ENCODE measurements at places on chromosomes 13 and 19.

DNA sequence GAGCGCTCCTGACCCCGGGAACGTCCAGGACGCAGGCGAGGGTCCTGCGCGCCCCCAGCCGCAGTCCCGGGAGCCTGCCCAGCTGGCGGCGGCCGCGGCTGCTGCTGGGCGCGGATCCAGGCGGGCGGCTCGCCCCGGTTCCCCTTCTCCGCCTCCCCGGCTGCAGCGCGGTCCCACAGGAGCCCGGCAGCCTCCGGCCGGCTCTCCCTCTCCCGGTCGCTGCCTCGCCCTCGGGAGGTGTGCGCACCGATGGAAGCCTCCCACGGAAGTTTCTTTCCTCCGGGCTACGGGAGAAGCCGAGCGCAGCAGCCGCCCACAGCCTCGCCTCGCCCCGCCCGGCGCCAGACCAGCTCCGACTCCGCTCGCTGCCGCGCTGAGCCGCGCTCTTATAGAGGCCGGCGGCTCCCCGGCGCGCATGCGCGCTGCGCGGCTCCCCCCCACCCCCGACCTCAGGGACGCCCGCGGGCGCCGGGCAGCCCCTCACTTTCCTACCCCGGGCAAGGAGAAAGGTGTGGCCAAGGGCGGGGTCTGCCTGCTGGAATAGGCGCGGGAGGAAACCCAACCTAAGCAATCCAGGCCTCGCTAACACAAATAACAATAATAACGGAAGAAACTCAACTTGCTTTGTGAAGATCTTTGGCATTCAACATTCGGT lies at the start of gene SHISA2:
Gene SHISA2 (minus strand): TSS at position 360 of the 655 bp plus-strand sequence. CDS start 1,041 bp downstream, outside the sequence.
- no peak for DNase-seq

- no peak for DNase-seq
Observed at GRCh38 chr19:5698635-5699422, 8.7 kb downstream of the RPL36 start.

DNA sequence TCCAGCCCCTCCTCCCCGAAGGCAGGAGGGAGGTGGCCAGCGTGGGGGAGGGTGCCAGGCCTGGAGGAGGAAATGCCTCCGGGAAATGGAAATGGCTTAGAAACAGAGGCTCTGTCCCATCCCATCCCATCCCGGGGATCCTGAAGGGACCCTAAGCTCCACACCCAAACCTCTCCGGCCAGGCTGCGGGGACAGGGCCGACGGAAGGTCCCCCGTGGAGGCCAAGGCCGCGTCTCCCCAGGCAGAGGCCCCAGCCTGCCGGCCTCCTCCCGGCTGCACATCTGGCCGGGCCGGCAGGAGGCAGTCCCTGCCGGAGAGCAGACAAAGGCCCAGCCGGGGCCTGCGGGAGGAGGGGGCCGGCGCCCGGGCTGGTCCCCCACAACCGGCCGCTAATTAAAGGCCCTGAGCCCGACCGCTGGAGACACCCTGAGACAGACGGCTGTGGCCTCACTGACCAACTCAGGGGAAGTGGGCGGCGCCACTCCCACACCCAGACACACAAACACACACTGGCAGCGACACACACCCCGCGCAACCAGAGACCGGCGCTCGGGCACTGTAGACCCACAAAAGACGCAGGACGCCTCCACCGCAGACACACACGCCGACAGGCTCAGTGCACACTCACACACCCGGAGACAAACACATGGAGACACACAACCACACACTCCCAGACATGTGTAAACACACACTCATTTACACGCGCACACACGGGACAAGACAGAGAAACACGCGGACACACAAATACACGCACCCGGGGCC lies 1.1 kb downstream of the ADAMTS10 start:
- DNase-seq, result no peak

GRCh38 chr13:55653497-55653896 lies 1487.2 kb upstream of the PRR20A start:
- DNase-seq, result no peak

DNA sequence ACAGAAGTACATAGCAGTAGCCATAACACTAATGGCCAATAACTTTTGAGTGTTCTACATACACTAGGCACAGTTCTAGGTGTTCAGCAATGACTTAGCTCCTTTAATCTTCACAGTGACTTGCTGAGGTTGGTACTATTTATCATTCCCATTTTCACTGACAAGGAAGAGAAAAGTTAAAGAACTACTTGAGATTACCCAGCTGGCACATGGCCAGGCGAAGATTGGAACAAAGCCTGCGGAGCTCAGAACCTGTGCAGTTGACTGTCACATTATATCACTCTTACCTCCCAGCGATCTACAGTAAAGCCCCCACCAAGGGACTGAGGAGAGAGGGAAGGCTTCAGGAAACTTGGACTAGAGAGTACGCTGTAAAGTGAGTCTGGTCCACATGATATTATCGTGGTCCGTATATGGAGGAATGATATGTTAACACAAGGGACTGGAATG lies 42.4 kb upstream of the WDFY2 start:
- DNase-seq, result no peak

DNA sequence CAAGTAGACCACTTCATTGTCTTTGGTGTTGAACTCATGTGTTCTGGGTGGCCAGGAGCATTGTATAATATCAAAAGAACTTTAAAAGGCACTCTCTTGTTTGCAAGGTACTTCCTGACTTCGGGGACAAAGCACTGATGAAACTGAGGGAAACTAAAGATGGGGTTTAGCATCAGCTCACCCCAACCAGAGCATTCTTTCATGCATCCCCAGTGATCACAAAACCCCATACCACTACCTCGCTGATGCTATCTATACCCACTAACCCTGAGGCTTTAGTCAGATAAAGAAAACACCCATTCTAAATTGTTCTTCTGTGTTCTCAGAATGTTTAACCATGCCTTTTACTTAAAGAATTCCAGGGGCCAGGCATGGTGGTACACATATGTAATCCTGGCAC lies 94.5 kb upstream of the DOCK9 start:
- DNase-seq, result no peak

- no peak for DNase-seq
Observed at GRCh38 chr13:35714121-35714520, 237.6 kb upstream of the MAB21L1 start.

DNA sequence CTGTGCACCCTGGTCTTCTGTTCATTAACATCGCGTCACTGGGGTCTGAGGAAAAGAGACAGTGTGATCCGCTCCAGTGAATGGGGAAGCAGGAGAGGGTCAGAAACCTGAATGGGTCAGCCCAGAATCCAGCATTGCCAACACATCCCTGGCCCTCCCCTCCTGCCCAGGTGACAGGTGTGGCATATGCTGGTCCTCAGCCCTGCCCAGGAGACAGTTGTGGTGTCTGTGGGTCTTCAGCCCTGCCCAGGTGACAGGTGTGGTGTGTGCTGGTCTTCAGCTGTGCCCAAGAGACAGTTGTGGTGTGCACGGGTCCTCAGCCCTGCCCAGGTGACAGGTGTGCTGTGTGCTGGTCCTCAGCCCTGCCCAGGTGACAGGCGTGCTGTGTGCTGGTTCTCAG lies 8.0 kb downstream of the TFDP1 start:
- no peak for DNase-seq
